ENCODE measurements at places on chromosomes 4 and X. TPM values are rescaled to one million over a fixed set of nuclear protein-coding genes. Genes with fewer than 3 reads are reported as not detected.

Gene KLKB1
- total RNA-seq, result 0.15 TPM

DNA sequence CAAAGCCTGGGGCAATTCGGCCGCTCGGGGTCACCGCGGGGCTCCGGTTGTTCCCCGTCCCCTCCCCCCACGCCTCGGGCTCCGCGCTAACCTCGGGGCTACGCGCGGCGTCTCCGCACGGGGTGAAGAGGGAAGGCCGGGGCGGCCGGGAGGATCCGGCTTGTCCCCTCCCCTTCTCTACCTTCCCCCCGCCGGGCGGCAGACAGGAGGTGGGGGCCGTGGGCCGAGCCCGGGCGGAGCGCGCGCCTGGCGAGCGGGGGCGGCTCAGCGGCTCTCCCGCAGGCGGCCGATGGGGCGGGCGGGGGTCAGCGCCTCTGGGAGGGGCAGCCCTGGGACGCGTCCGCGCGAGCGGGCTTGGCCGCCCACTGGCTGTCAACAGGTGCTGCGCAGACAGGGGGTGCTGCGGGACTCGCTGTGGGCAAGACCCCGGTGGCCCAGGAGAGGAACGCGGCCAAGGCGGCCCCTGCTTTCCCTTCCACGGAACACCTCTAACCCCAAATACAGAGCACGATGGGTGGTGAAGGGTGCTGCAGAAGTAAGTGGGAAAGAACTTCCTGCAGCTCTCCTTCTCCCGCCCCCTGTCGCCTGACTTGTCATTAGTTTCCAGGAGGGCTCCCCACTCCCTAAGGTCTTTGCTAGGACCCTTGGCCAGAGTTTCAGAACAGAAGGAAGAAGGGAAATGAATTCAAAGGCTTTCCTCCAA lies at the start of gene PDGFC:
Gene PDGFC, minus strand, starts transcription at position 124 of the 703 bp plus-strand sequence. CDS start 896 bp downstream, outside the sequence.
- DNase-seq, result no peak

GRCh38 chrX:49710744-49711319 lies 15.0 kb upstream of the PAGE1 start:
- DNase-seq, result no peak

DNA sequence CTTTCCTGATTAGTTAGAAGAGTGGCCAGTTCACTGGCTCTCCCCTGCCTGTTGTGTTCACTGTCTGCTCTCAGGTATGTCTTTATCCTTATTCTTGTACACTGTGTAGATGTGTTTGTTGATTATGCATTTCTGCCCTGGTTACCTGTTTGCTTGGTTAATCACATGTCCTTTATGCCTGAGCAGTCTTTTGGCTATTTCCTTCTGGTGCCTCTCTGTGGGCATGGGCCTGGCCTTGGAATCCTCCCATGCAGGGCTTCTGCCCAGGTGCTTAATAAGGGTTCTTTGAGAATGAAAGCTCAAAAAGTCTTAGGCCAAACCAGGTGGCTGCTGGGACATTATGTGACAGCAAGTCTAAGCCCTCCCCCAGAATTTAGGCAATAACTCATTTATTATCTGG lies 26.5 kb downstream of the OTUD6A start:
- no peak for DNase-seq

GRCh38 chr4:159906517-159906916 lies 803.6 kb downstream of the RAPGEF2 start:
- no peak for DNase-seq

GRCh38 chr4:180675359-180675650 lies 1567.9 kb upstream of the TENM3 start:
- DNase-seq, result no peak
